ENCODE measurements at places on chromosomes 5 and 9. TPM values are rescaled to one million over a fixed set of nuclear protein-coding genes. Genes with fewer than 3 reads are reported as not detected.

HMCN2 gene
- under 0.01 TPM for total RNA-seq

RABGAP1 gene
- total RNA-seq, result 96.1 TPM

SNX30 gene
- 21.1 TPM for total RNA-seq

ADGRD2 gene
- 0.25 TPM for total RNA-seq

C8G gene
- total RNA-seq, result not detected

TNFAIP8 gene
- 2.5 TPM for total RNA-seq

KDM4C gene
- total RNA-seq, result 33.9 TPM

LCN12 gene
- 0.74 TPM for total RNA-seq

TLR4 gene
- 3.9 TPM for total RNA-seq

FAM221B gene
- not detected for total RNA-seq

ADAMTS13 gene
- 2.2 TPM for total RNA-seq

SLC25A48 gene
- 1.2 TPM for total RNA-seq

ATP6V1G1 gene
- total RNA-seq, result 84.8 TPM

PCDHB4 gene
- 5.2 TPM for total RNA-seq

TEX48 gene
- not detected for total RNA-seq

PCDHA9 gene
- 12.3 TPM for total RNA-seq

MEGF9 gene
- total RNA-seq, result 59.5 TPM

IARS1 gene
- total RNA-seq, result 120 TPM

Measured in temporal lobe (tissue), 4 donors.